Activated CD4-positive, alpha-beta T cell treated with anti-CD3 and anti-CD28 coated beads, Interleukin-2, amount 50 U/mL, for 48 hours (primary cell): ENCODE measurements at places on chromosomes 6 and 20.
A peak's percentile ranks its signal among the peaks of the same experiment; 100 is the strongest.

DNA sequence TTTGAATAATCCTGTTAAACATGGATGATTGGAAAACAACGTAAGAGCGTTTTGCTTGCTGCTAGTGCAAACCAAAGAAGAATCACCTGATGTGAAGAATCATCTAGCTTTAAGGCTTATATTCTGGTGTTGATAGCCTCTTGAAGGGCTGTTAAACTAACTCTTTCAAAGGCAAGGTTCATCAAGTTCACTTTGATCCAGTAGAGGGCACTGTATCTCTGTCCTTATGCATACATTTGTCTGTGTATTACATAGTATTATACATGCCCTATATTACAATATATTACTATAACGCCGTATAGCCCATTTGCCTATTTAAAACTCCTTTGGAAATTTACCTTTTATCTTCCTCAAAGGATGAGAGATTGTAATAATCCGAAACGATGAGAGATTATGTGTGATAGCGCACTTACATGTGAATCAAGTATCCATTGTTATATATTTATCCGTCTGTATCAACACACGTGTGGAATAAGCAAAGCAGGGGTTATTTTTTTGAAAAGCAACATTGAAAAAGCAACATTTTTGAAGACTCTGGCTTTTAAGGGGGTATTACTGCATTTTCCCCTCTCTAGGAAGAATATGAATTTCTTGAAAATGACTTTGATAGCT is 50.8 kb upstream of the NRN1 start:
- DNase-seq, result no peak

- DNase-seq, result no peak
Observed at GRCh38 chr6:74768120-74768519, 437.7 kb downstream of the COL12A1 start.

DNA sequence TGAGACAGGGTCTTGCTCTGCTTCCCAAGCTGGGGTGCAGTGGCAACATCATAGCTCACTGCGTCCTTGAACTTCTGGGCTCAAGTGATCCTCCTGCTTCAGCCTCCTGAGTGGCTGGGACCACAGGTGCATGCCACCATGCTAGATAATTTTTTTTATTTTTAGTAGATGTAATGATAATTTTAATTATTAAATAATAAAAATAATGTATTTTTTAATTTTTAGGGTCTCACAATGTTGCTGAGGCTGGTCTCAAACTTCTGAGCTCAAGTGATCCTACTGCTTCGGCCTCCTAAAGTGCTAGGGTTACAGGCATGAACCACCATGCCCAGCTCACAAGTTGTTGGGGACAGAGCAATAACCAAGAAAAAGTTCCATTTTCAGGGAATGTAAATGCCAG is 138.0 kb upstream of the RALGAPA2 start:
- DNase-seq, result no peak

DNA sequence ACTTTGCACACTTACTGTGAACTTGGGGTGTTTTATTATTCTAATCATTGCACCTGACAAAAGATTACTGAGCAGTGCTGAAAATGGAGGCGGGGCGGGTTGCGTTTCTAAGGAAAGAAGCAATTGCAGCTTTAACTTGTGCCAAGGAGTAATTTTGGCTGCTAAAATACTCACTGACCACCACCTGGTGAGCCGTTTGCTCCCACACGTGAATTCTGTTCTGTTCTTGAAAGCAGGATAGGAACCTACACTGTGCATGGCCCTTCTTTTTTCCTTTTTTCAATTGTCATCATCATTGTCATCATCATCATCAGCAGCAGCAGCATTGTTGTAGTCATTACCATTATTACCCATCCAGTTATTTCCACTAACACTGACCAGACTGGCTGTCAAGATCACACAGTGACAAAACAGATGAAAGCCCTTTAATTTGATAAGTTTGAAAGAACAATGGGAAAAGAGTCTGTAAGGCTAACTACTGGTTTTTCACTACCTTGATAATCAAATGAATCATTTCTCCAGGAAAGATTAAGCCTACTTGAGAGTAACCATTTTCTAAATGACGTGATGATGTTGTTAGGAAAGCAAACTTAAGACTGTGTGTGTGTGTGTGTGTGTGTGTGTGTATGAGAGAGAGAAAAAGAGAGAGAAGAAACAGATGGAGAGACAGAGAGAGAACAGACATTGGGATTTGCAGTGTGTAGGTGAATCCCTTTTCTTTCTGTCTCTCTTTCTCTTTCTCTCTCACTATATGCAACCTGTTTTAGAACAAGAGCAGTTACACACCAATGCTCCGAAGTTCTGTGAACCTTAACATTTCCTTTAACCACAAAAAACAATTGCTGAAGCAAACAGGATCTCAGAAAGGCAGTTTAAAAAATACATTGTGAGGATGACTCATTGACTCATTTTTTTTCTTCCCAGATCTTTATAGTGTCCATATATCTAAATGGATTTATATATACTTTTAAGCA is 3.8 kb downstream of the RIPOR2 start:
- no peak for DNase-seq

DNA sequence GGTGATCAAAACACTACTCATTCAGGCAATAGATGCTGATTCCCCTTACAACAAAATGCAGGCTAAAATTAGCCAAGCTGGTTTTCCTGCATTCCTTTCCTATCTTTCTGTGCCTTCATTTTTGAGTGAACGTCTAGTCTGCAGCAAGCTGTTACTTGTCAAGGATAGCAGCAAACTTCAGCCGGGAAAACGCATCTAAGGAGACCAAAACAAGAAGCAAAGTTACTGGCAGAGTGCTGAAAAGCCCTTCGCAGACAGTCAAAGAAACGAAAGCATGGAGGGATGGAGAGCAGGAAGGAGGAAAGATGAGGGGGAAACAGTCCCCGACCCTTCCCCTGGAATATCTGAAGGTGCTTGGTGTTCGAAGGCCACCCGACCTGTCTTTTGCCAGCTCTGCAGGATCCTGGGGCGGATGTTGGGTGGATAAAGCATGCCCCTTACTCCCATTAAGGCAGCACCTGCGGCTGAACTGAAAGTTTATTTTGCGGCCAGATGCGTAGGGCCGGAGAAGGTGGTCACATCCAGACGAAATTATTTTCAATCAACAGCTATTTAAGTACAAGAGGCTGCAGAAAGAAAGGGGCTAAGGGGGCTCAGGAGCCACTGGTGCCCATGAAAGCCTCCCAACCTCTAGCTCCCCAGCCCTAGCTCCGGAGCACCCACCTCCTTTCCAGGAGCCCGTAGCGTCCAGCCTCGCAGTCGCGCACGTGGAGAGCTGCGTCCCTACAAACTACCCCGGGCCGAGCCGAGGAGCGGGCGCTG is 538 bp downstream of the FERMT1 start:
- no peak for DNase-seq

GRCh38 chr6:37077905-37078296 is 72.4 kb downstream of the FGD2 start:
- DNase-seq, result no peak

DNA sequence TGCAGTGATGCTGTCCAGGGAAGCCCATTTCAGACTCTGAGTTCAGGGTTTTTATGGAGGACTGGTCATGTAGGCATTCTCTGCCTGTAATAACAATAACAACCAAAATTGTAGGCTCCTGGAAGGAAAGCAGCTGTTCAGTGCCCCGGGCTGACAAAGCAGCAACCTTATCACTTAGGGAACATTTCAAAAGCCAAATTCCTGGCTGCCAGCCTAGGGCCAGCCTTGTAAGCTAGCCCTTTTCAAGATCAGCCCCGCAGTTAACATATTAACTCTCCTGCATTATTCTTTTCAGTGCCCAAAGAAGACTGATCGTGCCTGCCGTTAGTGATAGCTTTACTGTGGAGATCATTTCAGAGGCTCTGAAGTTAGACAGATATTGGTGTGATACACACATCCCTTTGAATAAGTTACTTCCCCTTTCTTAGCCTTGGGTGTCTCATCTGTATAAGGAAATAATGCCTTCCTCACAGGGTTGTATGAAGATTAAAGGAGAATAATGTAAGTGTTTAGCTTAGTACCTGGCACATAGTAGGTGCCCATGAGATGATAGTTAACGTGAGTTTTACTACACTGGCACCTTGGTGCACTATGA is 44.1 kb downstream of the CTNNBL1 start:
- DNase-seq, result no peak

- DNase-seq, result no peak
Observed at GRCh38 chr20:21836346-21836745, 130.9 kb downstream of the PAX1 start.

GRCh38 chr20:57938158-57939108 is 228.6 kb upstream of the PMEPA1 start:
- DNase-seq, result no peak

DNA sequence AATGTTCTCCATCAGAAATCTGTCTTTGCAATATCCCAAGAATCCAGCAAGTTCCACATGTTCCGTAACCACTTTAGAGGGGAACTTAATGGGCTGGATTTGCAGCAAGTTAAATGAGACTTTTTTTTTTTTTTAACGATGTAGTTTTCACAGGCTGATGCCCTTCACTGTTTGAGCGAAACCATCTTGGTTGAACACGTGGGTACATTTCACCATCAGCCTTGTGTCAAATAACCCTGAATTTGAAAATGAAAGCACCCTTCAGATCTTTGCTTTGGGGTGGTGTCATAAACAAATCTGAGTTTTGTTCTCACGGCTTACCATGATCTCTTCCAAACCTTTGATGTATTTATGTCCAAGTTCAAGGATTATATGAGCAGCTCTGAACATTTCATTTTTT is 73.7 kb upstream of the EXOC2 start:
- no peak for DNase-seq

DNA sequence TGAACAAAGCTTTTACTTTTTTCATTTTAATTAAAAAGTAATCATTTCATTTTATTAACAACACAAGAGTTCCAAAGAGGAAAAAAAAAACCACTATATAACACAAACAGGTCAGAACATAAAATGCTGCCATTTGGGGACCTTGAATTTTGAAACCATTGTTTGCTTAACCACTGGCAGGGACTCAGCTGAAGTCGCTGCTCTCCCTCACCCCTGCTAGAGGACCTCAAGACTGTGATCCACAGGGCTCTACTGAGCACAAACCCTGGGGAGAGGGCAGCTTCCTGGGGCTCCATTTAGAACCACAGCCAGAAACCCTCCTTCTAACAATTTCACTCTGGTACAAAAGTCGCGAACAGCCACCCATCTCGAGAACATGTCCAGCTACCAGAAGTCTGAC is 28.8 kb downstream of the NCOA5 start:
- no peak for DNase-seq

DNA sequence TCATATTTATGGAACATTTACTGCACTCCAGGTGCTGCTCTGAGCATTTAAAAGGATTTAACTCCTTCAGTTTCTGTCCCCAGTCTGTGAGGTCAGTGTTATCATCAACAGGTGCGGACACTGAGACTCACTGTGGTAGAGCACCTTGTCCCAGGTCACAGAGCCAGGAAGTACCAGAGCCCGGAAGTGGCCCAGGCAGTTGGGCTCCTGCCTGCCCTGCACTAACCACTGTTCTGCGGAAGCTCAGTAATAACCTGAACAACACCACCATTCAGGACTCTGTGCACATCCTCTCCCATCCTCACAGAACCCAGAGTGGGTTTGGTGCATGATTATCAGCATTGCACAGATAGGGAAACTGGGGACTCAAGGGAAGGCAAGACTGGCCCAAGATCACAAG is 16.8 kb upstream of the SIRPG start:
- peak; percentile 56 for DNase-seq

DNA sequence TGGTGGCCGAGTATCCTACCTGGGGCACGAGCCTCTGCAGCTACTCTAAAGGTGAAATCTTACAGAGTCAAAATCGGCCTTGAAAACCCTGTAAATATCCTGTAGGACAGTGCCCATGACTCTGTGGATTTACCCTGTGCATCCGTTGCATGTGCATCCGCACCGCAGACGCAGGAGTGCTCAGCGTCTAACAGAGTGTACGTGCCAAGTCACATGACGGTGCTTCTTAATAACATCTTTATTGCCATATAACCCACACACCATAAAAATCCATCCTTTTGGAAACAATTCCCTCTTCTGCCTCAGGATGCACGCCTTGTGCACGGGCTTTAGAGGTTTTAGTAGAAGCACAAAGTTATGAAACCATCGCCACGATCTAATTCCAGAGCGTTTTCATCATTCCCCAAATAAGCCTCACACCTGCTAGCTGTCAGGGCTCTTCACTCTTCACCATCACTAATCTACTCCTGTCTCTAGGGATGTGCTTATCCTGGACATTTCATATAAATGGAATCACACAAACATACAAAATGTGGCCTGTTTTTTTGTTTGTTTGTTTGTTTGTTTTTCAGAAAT is 384.5 kb upstream of the SULF2 start:
- DNase-seq, result no peak

DNA sequence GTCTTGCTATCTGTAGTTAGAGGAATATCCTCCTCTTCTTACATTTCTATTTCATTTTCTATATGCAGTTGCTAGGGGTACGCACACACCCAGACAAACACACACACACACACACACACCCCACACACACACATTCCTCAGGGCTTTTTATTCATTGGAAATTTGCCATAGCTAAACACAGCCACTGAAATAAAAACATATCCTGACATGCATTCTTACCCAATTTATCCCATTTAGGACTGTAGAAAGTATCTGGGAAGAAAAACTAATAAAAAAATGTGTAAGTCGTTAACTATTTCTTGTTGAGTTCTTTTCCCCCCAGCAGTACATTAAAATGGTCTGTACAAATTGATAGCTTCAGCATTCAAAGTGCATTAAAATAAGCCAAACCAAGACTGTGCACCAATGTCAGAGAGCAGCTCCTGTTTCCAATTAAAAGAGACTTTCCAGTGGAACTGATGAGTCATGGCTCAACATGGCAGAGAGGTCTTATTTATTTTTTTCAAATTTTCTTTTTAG is 357.9 kb upstream of the AGPAT4 start:
- no peak for DNase-seq

DNA sequence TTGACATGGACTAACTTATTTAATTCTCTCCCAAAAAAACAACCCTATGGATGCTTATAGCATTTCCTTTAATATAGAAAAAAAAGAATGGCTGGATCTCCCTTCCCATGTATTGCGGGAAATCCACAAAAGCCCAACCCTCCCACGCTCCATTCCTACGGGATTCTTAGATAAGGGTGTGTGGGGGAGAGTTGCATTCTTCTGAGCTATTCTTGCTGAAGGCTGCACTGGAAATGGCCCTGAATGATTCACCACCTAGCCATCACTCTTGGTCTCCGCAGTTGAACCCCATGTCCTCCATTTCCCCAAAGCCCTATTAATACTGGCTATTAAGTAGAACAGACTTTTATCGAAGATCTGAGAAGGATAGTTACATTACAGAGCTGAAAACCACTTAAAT is 41.9 kb upstream of the ADGRF5 start:
- no peak for DNase-seq

DNA sequence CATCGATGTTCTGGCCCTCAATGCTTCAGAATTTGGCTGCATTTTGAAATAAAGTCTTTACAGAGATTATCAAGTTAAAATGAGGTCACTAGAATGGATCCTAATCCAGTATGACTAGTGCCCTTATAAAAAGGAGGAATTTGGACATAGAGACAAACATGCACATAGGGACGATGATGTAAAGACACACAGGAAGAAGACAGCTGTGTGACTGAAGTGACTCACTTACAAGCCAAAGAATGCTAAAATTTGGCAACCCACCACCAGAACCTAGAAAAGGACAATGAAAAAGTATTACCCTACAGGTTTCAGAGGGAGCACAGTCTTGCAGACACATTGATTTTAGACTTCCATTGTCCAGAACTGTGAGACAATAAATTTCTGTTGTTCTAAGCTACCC is 322.8 kb upstream of the GJE1 start:
- no peak for DNase-seq

GRCh38 chr20:44807051-44807683 is 3.2 kb downstream of the RIMS4 start:
- no peak for DNase-seq

GRCh38 chr6:54307439-54307910 is 766 bp upstream of the TINAG start:
- no peak for DNase-seq
